CD4-positive, alpha-beta T cell treated with Interleukin-6 for 4 hours (primary cell): ENCODE measurements at places on chromosomes 5 and 9.
A peak's percentile ranks its signal among the peaks of the same experiment; 100 is the strongest.

DNA sequence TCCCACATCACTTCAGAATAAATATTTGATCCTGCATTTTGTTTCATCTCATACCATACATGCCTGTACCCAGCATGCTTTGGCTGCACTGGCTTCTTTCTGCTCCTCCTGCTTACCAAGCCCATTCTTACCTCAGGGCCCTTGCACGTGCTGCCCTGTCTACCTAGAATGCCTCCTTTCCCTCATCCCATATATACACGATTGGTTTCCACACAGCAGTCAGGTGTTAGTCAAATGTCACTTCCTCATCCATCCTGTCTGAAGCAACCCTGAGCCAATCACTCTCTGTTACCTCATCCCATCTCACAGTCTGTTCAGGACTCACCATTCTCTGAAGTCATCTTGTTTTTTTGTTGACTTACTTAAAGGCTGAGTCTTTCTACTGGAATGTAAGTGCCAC is 30.3 kb downstream of the CAST start:
- no peak for DNase-seq

DNA sequence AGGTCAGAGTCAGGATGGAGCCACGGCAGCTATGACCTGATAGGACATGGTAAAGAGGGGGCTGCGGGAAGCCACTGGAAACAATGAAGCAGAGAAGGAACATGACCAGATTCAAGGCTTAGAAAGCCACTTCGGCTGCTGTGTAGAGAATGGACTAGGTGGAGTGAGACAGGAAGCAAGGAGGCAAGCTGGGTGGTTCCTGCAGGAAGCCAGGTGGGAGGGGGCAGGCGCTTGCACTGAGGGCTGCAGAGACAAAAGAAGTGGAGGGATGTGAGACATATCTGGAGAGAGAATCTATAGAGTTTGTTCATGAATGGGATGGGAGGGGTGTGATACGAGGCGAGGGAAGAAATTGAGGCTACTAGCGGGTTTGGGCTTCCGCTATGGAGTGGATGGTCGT is 19.0 kb upstream of the N4BP3 start:
- peak; percentile 49 for DNase-seq

DNA sequence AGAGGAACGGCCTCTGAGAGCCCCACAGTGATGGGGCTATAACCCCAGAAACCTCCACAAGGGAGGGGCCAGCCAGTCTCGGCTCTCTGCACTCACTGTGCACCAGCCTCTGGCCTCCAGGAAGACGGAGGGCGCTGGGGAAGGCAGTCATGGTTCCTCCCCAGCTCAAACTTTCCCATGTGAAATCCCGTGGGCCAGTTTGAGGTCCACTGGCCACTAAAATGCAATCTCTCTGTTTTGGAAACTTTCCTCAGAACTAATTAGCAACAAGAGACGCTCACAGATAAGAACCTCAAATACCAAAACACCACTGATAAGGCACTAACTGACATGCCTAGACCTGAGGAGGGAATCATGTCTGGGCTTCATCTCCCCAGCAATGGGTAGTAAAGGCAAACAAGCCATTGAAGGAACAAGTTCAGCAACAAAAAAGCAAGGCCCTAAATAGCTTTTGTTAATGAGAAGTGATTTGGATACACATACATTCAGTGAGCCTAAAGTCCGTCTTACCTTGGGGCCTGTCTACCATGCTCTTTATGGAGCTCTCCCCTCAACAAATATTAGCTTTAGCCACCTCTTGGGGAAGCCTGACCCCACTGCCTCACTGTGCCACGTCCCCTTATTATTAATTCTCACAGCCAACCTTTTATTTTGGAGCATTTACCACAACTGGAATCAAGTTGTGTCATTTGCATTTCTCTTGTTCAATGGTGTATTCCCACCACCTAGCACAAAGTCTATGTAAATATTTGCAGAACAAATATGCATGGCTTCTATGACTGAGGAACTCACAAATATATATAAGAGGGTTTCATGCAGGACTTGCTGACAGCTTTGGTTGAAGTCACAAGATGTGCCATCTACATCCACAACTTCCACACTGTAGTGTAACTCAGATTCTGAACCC is 56.1 kb upstream of the GLRX start:
- DNase-seq = no peak

DNA sequence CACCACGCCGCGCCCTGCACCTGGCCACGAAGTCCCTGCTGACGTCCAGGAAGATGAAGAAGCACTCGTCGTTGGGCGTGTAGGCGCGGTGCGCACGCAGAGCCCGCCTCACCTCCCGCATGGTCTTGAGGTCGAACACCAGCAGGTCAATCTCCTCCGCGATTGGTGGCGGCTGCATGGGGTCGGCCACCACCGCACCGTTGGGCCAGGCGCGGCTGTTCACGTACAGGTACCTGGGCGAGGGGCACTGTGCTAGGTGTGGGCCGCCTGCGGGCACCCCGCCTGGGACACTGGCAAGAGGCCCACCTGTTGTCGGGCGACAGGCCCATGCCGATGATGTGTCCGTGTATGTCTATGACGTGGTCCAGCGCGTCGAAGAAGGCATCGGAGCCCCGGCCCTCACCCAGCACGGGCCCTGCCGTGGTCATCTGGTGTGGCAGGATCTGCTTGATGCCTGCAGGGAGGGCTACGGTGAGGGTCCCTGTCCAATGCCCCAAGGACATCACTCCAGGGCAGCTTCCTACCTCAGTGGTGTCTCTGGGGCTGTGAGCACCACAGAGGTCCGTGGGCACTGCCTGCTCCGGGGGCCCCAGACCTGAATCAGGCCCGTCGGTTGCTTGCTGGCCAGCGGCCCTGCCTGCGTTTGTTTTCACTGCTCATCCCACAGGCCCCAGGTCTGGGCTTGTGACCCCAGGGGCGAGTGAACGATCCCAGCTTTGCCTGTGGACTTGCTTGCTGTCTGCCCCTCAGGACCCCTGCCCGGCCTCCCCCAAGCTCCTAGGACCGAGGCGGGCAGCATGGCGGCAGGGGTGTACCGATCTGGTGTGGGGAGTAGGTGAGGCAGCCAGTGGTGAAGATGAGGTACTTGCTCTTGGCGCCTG is 3.1 kb downstream of the FBXW5 start:
- DNase-seq = no peak

GRCh38 chr9:88745276-88746001 is 210.5 kb downstream of the NXNL2 start:
- no peak for DNase-seq

- DNase-seq = no peak
Observed at GRCh38 chr9:124368692-124369091, 46.5 kb downstream of the PSMB7 start.

DNA sequence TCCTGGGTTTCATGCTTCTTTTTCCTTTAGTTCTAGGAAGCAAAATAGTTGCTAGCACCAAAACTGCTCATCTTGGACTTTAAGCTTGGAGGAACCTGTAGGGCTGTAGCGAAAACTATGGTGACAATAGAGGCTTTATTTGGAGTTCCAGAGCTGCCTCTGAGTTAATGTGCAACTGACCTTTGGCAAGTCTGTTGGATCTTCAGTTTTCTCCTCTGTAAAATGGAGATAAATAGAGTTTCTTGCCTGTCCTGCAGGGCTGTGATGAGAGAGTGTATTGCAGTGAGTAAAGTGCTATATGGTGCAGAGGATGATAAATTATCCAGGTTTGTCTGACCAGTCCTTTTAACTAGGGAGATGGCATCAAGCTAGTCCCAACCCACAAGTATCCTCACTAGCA is 417.0 kb downstream of the MAN2A1 start:
- no peak for DNase-seq

DNA sequence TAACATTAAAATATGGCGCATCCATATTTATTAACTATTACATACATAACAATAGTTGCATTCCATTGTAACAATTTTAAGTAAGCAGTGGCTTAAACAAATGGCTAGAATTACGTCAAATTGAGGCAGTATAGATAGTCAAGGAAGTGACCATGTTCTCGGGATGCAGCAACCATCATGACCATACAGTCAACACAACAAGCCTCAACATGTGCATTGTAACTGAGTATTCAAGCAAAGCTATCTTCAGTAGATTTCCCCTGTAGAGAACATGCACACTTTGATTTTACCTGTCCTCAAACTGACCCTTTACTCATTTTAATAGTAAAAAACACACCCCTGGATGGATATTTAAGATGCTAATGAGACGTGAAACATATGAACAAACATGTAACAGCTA is 356.4 kb downstream of the HINT1 start:
- no peak for DNase-seq
